NAMALWA (cell line): ENCODE measurements at places on chromosomes 7 and 10.

- no peak for DNase-seq
Measured at GRCh38 chr10:34049887-34050286, 715.4 kb upstream of the NRP1 start.

GRCh38 chr7:70622936-70623335 lies 509.0 kb upstream of the GALNT17 start:
- DNase-seq, result no peak

DNA sequence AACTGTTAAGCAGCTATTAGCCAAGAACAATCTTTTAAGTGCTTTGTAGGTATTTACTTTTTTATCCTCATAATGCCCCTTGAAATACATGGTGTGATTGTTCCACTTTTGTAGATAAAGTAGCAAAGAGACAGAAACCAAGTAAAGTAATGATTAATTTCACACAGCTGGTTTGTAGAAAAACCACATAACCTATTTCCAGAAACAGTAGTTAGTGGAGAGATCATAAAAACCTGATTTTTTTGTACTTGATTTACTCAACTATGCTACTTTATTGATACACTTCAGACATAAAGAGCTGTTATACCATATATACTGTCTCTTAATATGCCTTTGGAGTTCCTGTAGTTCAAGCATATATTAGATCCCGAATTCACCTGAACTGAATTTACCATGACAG lies 118.4 kb downstream of the SEMA3A start:
- DNase-seq, result no peak

- no peak for DNase-seq
Measured at GRCh38 chr7:113891828-113892227, 27.0 kb downstream of the PPP1R3A start.

GRCh38 chr7:147586110-147586509 lies 1004.5 kb upstream of the C7orf33 start:
- DNase-seq, result no peak

- DNase-seq, result no peak
Measured at GRCh38 chr10:48474765-48475365, 130.0 kb downstream of the ARHGAP22 start.

DNA sequence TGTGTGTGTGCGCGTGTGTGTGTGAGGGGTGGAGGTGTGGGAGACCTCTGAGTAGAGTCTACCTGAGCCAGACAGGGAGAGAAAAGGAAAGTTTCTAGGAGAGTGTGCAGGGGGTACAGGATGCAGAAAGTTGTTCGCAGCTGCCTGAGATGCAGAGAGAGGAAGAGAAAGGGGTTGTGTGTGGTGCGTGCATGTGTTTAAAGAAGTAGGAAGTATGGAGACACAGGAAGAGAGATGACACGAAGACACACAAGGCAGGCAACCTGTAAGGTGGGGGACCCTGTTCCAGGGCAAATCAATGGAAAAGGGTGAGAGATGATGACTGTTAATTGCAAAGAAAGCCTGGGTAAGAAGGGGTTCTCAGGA lies 52.2 kb downstream of the C10orf105 start:
- DNase-seq, result peak; percentile 22

DNA sequence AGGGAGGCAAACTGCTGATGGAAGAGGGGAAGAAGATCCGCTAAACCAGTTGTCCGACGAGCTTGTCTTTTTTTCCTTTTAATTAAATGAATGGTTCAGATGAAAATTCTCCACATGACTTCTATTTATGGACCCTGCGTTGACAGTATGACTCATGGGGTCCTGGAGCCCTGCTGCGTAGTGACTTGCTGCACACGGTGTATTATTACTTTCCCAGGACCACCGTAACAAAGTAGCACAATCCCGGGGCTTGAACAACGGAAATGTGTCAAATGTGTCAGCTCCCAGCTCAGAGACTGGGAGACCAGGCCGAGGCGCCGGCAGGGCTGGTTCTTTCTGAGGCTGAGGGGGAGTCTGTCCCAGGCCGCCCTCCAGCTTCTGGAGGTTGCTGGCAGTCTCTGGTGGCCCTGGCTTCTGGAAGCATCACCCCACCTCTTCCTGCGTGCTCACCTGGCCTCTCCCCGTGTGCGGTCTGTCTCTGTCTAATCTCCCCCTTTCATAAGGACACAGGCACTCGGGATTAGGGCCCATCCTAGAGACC lies 33.8 kb upstream of the MNX1 start:
- DNase-seq, result no peak

- DNase-seq, result no peak
Measured at GRCh38 chr7:74254858-74255379, 720 bp upstream of the RFC2 start.

DNA sequence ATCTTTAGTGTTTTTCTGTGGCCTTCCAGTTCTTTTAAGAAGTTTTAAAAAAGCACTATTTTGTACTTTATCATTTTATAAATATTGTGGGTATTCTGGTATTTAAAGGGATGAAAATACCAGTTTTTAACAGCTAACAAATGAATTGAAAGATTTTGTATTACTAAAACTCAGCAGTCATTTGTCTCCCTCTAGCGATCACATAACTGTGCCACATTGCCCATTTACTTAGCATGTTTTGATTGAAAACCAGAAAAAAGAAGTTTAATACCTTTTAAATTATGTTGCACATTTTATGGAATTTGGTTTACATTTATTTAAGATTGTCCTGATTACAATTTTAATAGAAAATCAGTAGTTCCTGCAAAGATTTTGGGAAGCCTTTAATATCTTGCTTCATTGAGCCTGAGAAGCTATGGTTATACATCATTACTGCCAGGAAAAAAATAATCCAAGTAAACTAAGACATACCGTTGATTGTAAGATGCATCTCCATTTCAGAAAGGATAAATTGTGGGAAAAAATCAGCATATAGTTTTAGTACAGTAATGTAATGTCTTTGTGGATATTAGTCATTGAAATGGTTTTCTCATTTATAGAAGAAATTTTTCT lies 34.9 kb downstream of the TAX1BP1 start:
- peak; percentile 66 for DNase-seq

DNA sequence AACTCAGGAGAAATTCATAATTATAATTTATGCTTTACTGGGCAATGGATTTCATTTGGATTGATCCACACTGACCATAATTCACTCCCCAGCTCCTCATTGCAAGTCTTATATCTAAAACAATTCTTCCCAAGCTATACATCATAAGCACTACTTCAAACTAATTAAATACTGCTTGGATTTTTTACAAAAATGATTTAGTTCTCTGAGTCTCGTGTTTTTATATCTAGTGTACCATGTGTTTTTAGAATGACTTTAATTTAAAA lies 443.8 kb downstream of the GPAM start:
- no peak for DNase-seq

GRCh38 chr7:111872450-111873325 lies 310.4 kb upstream of the IMMP2L start:
- DNase-seq, result no peak
